ENCODE measurements at places on chromosomes 4 and X.
A peak's percentile ranks its signal among the peaks of the same experiment; 100 is the strongest.

GRCh38 chrX:71492231-71493065, 40.5 kb upstream of the OGT start:
- DNase-seq: peak; percentile 3

- DNase-seq: no peak
These were observed 21.9 kb upstream of the MAD2L1 start for GRCh38 chr4:120088507-120088906.

- no peak for DNase-seq
These were observed 620.9 kb downstream of the TLL1 start for GRCh38 chr4:166493924-166494345.

DNA sequence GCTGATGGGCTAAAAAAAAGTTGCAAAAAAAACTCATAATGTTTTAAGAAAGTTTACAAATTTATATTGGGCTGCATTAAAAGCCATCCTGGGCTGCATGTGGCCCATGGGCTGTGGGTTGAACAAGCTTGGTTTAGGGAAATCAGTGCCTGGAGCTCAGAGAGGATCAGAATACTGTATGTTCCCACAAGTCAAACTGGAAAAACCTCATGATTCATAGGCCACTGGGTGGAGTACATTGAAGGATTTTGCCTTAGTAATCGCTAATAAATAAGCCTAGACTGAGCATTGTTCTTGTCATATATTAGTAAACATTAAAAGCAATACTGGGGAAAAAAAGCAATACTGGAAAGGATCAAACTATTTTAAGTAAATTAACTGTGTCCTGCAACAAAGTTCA, 246.3 kb upstream of the TAPT1 start:
- no peak for DNase-seq

DNA sequence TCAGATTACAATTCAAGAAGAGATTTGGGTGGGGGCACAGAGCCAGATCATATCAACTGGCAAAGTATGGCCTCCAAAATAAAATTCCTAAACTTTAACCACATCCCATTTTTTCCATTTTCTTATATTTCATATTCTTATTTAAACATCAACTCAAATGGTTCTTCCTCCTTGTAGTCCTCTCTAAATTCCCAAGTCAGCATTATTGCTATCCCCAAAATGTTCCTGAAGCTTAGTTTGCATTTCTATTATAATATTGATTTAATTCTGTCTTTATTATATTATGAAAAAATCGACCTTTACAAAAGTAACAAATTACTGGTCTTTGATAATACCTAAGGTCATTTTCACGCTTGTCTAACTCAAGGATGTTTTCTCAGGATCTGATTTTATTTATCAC, 67.5 kb downstream of the NPY1R start:
- DNase-seq: no peak

GRCh38 chr4:26105815-26106699, 192.0 kb downstream of the SMIM20 start:
- DNase-seq: no peak

GRCh38 chr4:144818136-144818535, 172.2 kb downstream of the HHIP start:
- DNase-seq: no peak

- DNase-seq: no peak
These were observed 46.3 kb downstream of the SULT1B1 start for GRCh38 chr4:69714086-69714485.

GRCh38 chr4:102196221-102196620, 149.1 kb downstream of the SLC39A8 start:
- DNase-seq: no peak

DNA sequence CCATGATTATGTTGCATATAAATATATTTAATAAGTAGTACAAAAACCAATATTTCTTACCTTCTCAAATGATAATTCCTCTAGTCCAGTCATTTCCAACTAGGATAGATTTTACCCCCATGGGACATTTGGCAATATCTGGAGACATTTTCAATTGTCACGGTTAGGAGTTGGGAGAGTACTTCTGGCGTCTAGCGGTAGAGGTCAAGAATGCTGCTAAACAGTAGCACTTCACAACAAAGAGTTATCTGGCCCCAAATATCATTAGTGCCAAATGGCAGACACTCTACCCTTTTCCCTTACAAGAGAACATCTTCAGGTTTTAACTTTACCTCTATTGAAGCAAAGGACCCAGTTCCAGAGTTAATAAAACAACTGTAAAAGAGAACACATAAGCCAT, 168.1 kb downstream of the FAT4 start:
- DNase-seq: no peak

DNA sequence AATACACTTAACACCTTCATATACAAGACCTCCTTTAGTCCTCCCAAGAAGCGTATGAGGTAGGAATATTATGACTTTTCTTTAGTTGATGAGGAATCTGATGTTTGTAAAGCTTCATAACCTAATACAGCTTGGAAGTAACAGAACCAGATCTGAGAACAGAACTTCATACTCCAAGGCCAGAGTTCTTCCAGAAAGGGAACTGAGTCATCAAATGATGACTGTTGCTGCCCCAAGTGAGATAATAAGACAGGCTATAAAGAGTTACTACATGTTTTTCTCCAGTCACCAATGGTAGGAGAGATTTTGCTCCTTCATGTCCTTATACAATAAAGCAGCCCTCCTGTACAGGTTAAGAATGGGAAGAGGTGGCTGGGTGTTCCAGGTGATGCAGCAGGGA, 74.3 kb upstream of the ANXA3 start:
- DNase-seq: no peak

- DNase-seq: no peak
These were observed 212.4 kb upstream of the TTC29 start for GRCh38 chr4:147157860-147158701.

- no peak for DNase-seq
These were observed at the start of gene CWH43 for GRCh38 chr4:48985976-48986653. Gene CWH43 (plus strand): TSS chr4:48986275. CDS start chr4:48986430, 155 bp downstream.

GRCh38 chrX:106728337-106728736, 1.8 kb downstream of the RNF128 start:
- no peak for DNase-seq

- no peak for DNase-seq
These were observed 393.4 kb downstream of the MID1IP1 start for GRCh38 chrX:39194673-39195072.

DNA sequence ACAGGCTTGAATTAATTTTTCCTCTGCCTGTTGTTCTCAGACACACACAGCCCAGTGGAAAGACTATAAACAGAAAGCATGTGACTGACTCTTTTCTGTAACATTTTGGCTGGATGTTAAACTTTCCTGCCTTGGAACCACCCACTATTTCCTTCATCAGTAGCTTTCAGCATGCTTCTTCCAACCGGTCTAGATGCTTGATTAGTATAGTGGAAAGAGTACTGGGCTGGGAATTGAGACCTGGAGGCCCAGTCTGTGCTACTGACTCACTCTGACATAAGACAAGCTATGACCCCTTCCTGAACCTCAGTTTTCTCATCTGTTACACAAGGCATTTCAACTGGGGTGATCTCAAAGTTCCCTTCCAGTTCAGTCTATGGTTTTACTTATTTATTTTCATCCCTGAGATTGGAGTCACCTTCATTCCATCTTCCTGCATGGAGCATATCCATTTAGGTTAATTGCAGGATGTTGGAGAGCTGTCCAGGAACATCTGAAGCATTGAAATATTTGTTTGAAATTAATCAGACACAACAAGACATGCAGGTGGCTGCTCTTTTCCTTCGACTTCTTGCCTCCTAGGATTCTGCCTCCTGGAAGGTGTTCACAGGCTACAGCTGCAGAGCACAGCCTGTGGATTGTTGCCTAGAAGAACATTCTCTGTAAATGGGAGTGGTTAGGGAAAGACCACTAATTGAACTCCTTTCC, 173.4 kb downstream of the RTL9 start:
- DNase-seq: no peak

GRCh38 chr4:112296949-112297880, at the start of gene ALPK1:
Gene ALPK1 (plus strand): TSS chr4:112297369.
- DNase-seq: no peak

GRCh38 chr4:166257276-166257675, 384.2 kb downstream of the TLL1 start:
- no peak for DNase-seq

GRCh38 chr4:120443116-120443515, 376.5 kb upstream of the MAD2L1 start:
- no peak for DNase-seq

DNA sequence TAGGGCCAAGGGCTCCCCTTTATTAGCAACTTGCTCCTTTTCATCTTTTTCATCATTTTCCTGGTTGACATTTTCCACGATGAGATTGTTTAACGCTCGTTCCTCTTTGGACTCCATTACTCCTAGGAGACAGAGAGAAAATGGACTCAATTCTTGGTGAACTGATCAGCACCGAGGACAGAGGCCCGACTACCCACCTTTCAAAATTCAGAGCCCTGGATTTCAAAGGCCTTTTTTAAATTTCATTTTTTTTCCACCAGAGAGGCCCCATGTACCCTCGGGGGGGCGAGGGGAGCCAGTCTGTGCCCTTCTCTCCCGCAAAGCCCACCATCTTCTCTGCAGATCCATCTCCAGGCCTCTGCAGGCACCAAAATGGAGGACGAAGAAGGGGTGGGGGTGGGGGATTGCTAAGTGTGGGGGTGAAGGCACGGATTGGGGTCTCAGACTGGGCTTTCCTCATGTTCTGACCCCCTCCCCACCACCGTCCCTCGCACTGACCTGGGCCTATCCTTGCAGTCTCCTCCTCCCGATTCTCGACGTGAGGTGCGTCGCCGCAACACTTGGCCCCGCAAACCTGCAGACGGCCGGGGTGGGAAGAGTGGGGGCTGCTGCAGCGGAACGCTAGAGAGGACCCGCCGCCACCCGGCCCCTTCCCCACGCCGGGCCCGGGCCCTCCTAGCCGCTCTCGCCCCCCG, 783 bp downstream of the BEX2 start:
- DNase-seq: no peak

- DNase-seq: no peak
These were observed 29.3 kb upstream of the GPR101 start for GRCh38 chrX:137062915-137063617.

DNA sequence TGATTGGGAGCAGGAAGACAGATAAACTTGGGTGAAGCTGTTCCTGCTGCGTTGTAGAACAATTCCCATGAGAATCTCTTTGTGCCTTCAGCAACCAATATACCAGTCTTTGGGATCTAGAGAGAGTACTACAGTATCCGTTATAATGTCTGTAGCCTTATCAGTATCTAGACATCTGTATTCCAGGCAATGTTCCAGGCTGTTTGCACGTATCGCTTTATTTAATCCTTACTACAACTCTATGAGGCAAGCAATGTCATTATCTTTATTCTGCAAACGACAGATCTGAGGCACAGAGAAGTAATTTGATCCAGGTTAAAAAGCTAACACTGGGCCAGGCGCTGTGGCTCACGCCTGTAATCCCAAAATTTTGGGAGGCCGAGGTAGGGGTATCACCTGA, 251.6 kb downstream of the ARHGAP24 start:
- no peak for DNase-seq

DNA sequence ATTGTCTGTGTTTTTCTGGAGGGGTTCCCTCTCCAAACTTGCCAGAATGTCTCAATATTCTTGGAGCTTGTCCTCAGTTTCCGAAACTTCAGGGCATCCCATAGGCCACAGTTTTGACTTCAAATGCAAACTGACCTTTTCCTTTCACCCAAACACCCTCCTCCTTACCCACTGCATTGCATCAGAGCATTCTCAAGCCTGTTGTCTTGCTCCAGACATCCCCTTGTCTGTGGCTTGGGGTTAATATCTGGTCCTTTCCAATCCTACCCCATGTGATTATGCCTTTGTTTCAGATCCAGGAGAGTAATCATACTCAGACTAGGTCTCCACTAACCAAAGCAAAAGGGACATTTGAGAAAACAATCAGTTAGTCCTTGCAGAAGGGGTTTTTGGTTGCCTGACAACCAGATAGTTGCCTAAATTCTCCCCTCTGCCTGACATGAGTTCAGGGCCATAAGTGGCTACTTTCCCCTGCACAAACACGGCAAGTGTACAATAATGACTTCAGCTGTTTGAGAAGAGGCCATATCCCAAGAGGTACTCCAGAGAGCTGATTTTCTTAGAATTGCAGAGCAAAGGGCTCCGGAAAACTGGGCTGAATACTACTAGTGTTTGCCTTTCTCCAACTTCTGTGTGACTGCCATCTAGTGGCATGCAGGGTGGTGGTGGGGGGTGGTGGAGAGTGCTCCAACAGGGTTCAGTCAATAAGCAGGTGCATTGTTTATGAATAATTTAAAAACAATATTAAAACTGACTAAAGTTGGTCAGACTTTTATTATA, 130.2 kb downstream of the CHRDL1 start:
- peak; percentile 1 for DNase-seq

- no peak for DNase-seq
These were observed 274.6 kb downstream of the NKX6-1 start for GRCh38 chr4:84224522-84224921.

GRCh38 chr4:59243038-59243437, 1957.1 kb upstream of the ADGRL3 start:
- DNase-seq: no peak

- DNase-seq: no peak
These were observed 114.1 kb downstream of the SOWAHB start for GRCh38 chr4:76783836-76784235.

DNA sequence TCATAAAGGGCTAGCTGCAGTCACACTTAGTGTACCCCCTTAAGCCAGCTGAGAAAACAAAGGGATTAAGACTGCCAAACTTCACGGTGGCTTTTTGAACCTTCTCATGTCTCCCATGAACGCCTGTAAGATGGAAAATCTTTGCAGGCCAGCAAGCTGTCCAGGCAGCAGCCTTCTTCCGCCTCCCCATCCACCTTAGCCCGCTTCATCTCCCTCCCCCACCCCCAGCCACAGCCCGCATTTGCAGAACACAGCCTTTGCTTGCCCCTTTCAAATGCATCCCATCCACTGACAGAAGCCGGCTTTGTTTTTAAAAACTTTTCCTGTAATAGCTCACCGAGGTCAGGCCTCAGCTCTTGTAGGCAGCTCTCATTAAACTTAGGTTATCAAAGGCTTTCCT, 113.8 kb upstream of the FAM9B start:
- no peak for DNase-seq

- DNase-seq: no peak
These were observed 99.6 kb upstream of the FGF16 start for GRCh38 chrX:77347572-77347971.

- DNase-seq: no peak
These were observed 17.6 kb downstream of the SLC2A9 start for GRCh38 chr4:10003666-10004065.

GRCh38 chrX:44012484-44013096, 39.4 kb upstream of the NDP start:
- DNase-seq: peak; percentile 44

DNA sequence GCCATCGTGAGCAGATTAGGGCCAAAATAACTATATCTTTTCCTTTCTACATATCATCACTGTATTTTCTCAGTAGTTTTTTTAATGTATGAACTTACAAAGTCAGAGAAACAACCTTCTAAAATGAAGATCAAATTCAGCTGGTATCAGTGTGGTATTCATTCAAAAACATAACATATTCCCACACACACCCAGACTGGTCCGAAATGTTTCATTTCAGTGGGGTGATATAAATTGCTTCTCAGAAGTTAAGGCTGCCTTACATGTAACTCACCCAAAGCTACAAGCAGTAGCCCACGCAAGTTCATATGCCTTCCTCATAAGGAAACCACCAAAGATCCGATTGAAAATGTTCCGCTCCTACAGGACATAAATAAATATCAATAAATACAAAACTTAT, 37.8 kb downstream of the ACOT9 start:
- DNase-seq: no peak

GRCh38 chr4:186757696-186758355, 34.2 kb upstream of the FAT1 start:
- DNase-seq: no peak

- no peak for DNase-seq
These were observed 15.8 kb upstream of the NPFFR2 start for GRCh38 chr4:72016011-72016410.

- no peak for DNase-seq
These were observed 3.9 kb downstream of the SPON2 start for GRCh38 chr4:1168191-1169101.

- DNase-seq: no peak
These were observed 1.4 kb upstream of the SORCS2 start for GRCh38 chr4:7190691-7191545.

Measured in stimulated activated CD4-positive, alpha-beta T cell treated with anti-CD3 and anti-CD28 coated beads, TNF-alpha, amount 100 ng/mL, for 24 hours (primary cell).